ENCODE measurements at places on chromosomes 7 and 10. TPM values are rescaled to one million over a fixed set of nuclear protein-coding genes. Genes with fewer than 3 reads are reported as not detected.

DNA sequence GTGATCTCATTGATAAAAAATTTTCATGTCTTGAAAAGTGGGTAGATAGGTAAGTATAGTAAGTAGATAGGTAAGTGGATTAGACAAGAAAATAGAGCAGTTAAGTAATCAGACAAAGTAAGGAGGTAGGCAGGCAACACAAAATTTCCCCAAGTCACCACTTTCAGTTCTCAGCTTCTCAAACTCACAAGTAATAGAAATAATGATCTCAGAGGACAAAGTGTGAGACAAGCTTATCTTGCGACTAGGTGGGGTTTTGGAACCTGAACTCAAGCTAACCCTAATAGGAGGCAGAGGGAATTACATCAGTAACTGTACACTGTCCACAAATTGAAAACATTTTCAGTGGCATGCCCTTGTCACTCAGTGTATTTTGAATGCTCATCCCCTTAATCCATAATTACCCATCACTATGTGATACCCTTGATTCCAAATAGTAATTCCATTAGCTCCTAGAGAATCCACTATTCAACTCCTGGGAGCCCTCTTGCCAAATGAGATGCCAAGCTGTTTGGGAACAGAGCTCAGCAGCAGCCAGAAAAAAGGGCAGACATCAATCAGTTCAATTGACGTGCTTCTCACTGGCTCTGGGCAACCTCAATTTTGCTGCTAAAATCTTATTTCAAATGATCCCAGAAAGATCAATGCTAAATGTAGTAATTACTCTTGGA, 703.2 kb downstream of the XPNPEP1 start:
- no peak for DNase-seq

The ZRANB1 gene
- total RNA-seq: 17.3 TPM

The CALN1 gene
- not detected for total RNA-seq

DNA sequence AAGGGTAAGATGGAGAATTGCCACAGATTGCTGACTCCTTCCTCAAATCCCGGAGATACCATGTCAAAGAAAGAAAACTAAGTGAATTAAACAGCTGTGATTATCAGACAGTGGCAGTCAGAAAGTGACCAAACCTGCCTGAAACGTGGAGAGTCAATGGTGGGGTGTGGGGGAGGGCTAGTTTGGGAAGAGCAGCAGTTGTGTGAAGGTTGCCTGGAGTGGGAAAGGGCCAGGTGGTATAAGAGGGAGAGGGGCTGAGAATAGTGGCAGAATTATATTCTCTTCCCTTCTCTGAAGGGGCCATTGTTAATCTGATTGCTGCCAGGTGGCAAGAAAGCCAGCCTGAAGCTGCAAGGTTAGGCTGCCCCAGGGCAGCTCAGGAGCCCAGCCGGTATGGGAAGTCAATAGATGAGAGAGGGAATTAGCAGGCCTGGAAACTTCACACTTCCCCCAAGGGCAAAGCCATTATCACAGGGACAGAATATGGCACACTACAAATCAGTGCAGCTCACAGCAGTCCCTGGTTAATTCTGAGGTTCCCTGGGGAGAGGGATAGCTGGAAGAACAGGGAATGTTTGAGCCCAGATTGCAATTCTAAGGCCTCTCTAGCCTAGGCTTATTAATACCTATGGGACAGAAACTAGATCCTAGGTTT, 83.9 kb upstream of the ITGB1 start:
- no peak for DNase-seq

The LRRD1 gene
- total RNA-seq: not detected

DNA sequence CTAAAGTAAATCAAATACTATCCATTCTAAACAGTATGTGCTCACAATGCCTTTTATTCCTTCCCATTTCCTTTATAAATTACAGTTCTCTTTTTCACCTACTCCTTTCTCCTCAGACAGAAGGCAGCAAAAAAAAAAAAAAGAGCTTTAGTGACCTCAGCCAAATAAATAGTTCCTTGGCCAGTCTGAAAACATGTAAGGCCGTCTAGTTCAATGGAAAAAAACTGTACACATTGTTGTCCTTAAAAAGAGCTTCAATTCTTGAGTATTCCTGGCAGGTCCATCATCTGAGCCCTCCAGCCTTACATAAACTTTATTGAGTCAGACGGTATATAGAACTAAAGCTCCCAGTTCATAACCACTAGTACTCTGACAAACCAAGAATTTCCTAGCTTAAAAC, 185.4 kb downstream of the CACNA2D1 start:
- peak; percentile 5 for DNase-seq

The MUC3A gene
- not detected for total RNA-seq

The HGF gene
- total RNA-seq: 0.35 TPM

GRCh38 chr10:71622154-71622526, 97.4 kb downstream of the C10orf105 start:
- DNase-seq: no peak

GRCh38 chr10:91992031-91992430, 68.5 kb downstream of the BTAF1 start:
- DNase-seq: no peak

- DNase-seq: no peak
Measured at GRCh38 chr10:26491934-26492333, 53.8 kb downstream of the APBB1IP start.

- DNase-seq: peak; percentile 6
Measured at GRCh38 chr7:6323967-6324701, 51.7 kb upstream of the CYTH3 start.

DNA sequence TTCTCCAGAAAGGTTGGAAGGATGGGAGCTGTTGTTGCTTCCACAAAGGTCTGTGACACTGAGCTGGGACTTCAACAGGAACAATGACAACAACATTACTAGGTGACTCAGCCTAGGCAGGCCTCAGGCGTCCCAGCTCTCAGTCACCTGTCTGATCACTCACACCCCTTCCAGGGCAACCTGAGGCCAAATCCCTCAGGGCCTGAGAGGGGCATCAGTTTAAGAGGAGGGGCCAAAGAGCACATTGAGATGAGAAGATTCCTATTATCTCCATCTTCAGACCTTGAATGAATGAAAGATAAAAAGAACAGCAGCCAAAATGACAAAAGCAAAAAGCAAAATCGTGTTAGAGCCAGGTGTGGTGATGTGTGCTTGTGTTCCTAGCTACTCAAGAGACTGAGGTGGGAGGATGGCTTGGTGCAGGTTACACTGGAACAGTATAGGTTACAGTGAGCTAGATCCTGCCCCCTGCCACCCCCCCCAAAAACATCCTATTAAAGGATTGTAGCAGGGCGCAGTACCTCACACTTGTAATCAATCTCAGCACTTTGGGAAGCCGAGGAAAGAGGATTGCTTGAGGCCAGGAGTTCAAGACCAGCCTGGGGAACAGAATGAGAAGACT, at the start of gene ATG9B:
TSS of gene ATG9B (minus strand) at position 60 of the 622 bp plus-strand sequence. CDS start 71 bp downstream, outside the sequence.
- no peak for DNase-seq

The PRKAR2B gene
- total RNA-seq: 39.8 TPM

The CYP51A1 gene
- total RNA-seq: 119 TPM

The MYO1G gene
- total RNA-seq: 0.11 TPM

GRCh38 chr10:49512121-49512809, 26.7 kb downstream of the ERCC6 start:
- DNase-seq: peak; percentile 26

The SDK1 gene
- total RNA-seq: 3.9 TPM

DNA sequence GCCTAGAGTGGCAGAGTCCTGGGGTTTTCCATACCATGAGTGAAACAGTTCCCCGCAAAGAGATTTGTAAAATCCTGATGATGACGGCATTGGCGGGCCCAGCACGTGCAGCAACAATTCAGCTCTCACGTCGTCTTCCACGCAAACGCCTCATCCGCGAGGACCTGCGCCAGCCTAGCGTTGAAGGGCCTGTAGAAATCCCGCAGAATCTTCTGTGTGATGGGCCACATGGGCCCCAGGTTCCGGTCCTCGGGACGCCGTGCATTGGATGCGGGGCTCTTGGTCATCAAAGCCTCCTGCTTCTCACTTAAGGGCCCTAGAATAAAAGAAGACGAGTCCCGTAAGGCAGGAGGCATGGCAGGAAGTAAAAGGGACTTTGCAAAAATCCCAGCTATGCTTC, 83.4 kb downstream of the CHST15 start:
- DNase-seq: no peak

The PNLIP gene
- not detected for total RNA-seq

GRCh38 chr7:88276605-88277153, 30.0 kb downstream of the STEAP4 start:
- DNase-seq: no peak

DNA sequence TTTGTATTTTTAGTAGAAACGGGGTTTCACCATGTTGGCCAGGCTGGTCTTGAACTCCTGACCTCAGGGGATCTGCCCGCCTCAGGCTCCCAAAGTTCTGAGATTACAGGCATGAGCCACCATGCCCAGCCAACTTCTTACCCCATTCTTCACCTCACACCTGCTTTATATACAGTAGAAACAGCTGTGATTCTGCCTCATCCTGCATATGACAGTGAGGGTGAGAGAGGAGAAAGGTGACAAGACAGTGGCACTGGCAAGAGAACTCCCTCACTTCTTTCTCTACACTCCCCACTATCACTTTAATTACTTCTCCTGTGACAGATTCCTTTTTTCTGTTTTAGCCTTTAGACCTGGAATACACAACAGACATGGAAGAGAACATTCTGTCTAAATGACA, 61.8 kb upstream of the CAPZA2 start:
- no peak for DNase-seq

The ZPBP gene
- not detected for total RNA-seq

GRCh38 chr7:132614428-132615318, 38.4 kb upstream of the PLXNA4 start:
- DNase-seq: peak; percentile 47

DNA sequence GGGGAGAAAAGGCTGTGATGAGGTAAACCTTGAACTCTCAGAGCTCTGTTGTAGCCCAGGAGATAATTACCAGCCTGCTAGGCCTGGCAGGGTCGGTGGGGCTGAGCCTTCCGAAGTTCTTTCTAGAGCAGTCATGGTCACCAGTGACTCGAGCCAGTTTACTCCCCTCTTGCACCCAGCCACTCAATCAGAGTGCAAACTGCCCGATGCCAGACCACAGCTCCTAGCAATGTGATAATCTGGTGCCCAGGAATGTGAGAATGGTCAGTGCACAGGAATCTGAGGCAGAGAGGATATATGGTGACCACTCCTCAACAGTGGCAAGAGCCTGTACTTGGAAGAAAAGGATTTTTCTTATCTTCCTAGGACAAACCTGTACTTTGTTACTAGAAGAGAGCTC, 46.4 kb upstream of the KMT2E start:
- DNase-seq: no peak

The CFAP70 gene
- 0.27 TPM for total RNA-seq

The HPSE2 gene
- not detected for total RNA-seq

The SCIN gene
- 0.69 TPM for total RNA-seq

DNA sequence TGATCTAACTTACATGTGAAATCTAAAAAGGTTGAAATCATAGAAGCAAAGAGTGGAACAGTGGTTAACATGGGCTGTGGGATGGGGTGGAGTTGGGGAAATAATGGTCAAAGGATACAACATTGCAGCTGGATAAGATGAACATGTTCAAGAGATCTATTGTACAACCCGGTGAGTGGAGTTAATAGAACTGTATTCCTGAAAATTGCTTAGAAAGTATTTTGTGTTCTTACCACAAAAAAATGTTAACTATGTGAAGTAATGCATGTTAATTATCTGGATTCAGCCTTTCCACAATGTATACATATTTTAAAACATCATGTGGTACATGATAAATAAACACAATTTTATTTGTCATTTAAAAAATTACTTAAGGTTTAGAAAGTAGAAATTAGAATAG, 271.0 kb upstream of the LRRTM3 start:
- no peak for DNase-seq

GRCh38 chr10:86871563-86872183, 85.7 kb downstream of the MMRN2 start:
- no peak for DNase-seq

The SPACDR gene
- total RNA-seq: 4.1 TPM

GRCh38 chr7:90728568-90728967, 132.4 kb downstream of the CDK14 start:
- no peak for DNase-seq

DNA sequence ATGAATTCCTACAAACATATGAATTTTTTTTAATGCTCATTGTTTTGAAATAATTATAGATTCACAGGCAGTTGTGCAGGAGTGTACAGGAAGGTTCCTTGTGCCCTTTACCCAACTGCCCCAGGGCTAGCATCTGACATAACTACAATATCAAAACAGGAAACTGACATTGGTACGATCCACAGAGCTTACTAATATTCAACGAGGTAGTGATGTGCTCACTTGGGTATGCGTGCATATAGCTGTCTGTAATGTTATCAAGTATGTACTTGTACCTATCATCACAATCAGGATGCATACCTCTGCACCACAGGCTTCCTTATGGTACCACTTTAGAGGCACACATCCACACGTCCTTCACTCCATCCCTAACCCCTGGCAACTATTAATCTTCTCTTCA, 68.3 kb downstream of the BMS1 start:
- DNase-seq: no peak

The PLPP4 gene
- total RNA-seq: 17.1 TPM

GRCh38 chr7:22435105-22435504, 64.9 kb downstream of the STEAP1B start:
- no peak for DNase-seq

The CCDC146 gene
- 2.2 TPM for total RNA-seq

DNA sequence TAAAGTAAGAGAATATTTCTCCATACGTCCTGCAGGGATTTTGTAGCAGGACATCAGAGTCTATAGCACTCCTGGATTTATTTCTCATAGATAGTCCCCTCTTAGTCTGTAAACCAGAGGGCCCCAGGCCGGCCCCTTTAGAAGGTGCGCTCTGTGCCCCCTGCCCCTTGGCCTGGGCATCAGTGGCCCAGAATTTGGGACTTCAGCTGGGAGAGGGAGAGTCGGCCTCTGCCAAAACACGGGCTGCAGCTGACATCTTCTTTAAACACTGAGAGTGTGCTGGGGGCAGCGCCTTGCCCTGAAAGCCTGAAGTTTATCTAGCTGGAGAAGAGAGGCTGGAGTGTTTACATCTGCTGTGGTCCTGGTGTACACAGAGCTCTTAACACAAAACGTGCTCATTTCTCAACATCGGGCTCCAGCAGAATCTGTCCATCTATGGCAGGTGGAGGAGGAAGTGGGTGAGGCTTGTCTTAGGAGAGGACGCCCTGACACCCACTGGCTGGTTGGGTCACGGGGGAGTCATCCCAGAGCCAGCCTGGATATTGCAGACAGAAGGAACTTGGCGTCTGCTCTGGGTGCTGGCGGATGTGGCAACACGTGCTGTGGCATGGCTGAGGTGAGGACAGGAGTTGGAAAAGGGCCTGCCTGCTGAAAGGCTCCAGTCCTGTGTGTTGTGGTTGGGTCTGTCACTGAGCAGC, 5.0 kb upstream of the TACR2 start:
- DNase-seq: no peak

The RBM20 gene
- total RNA-seq: not detected
